ENCODE measurements at places on chromosomes 2 and 18.

DNA sequence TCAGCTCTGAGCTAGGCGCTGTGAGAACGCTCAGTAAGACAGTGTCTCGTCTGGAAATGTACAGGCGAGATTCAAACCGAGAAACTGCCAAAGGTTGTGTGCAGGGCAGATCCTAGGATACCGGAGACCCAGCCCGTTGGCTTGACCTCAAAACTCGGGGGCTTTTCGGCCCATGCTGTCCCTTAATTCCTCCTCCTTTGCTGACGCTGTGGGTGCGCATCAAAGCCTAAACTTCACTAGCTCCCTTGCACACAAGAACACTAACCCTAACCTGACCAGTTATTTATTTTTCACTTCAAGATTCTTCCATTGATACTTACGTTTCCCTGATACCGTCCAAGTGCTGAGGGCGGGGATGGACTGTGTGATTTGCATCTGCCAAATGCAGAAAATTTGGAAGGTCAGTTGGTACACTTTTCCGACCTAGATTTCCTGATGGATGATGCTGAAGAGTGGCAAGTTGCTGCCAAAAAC is 1.0 kb upstream of the AAK1 start:
- peak; percentile 14 for DNase-seq

- peak; percentile 52 for DNase-seq
These were observed at the start of gene CDH20 for GRCh38 chr18:61333271-61333745. Gene CDH20, plus strand, starts transcription at chr18:61333430.

GRCh38 chr2:225165052-225165451 is 122.8 kb upstream of the DOCK10 start:
- no peak for DNase-seq

GRCh38 chr18:54672846-54673475 is 81.9 kb downstream of the DYNAP start:
- DNase-seq: no peak

GRCh38 chr2:39216346-39217191 is 27.2 kb downstream of the CDKL4 start:
- DNase-seq: no peak

DNA sequence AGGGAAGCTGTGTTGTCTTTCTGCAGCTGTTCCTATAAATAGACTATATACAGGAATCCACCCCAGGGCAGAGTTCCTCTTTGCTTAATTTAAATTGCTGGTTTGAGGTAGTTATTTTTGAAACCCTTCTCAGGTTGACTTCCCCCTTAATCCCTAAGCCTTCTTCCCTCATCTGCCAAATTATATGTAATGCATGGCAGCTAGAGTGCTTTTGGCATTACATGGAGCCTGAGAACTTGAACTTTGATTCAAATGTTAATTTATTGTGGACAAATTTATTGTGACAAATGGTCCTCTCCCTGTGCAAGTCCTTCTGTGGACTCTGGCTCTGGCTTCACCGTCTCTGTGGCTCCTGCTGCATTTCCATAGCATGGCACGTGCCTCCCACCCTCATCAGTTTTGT is 29.2 kb downstream of the MYO1B start:
- DNase-seq: no peak

DNA sequence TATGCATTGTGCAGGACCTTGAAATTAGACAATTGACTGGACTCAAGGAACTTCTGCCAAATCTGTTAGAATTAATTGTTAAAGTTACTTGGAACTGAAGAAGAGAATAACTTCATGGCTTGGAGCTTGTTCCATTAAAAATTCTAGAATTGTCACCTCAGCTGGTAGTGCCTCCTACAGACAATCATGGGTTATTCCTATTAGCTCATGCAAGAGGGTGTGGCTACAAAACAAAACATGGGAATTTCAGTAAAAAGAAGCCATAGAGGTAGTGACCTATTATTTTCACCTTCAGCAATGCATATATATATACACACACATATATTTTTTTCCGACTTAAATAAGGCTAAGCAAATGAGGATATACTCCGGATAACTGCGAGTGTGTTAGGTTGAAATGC is 181.9 kb upstream of the DTNA start:
- DNase-seq: no peak

- DNase-seq: no peak
These were observed 265.3 kb downstream of the SETBP1 start for GRCh38 chr18:44945888-44946401.

- DNase-seq: no peak
These were observed 936.4 kb upstream of the CHAC2 start for GRCh38 chr2:52831216-52831615.
